ENCODE measurements at places on chromosomes 16 and 17.
A peak's percentile ranks its signal among the peaks of the same experiment; 100 is the strongest.

DNA sequence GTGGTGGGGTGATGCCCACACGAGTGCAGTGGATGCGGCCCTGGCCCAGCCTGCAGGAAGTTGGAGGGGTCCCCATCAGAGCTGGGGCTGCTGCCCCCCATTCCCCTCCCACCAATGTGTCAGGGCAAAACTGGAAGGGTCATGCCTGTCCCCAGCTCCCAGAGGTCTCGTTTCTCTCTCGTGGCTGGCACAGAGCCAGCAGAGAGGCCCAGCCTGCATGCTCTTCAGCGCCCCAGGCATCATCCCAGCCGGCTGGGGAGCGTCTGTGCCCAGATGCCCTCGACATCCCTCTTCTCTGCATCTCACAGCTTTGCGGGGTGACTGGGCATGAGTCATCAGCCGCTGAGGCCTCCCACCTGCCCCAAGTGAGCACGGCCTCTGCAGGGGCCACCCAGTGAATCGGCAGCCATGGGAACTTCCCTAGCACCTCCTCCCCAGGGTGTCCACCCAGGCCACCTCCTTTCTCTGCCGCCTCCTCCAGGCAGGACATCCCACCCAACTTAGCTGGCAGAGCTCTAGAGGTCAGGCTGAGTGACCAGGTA, 9.8 kb upstream of the CSNK1D start:
- no peak for DNase-seq
- no peaks in the 10 kb centered on the region for H3K27me3 ChIP-seq
- H3K4me3 ChIP-seq, result no peak overlapping the region
- H3K4me1 ChIP-seq, result no peaks in the 10 kb centered on the region
- no peak overlapping the region for H3K27ac ChIP-seq
- H3K36me3 ChIP-seq, result no peaks in the 10 kb centered on the region

GRCh38 chr17:3475812-3476610, at the start of gene ASPA:
TSS of gene ASPA (plus strand) at chr17:3475997. CDS start at chr17:3476160, 163 bp downstream.
- no peaks in the 10 kb centered on the region for H3K4me1 ChIP-seq
- no peaks in the 10 kb centered on the region for H3K27me3 ChIP-seq
- DNase-seq, result no peak
- no peaks in the 10 kb centered on the region for H3K36me3 ChIP-seq
- H3K27ac ChIP-seq, result no peak within 1 kb of the TSS

GRCh38 chr17:16199093-16199492, 16.2 kb downstream of the NCOR1 start:
- H3K27ac ChIP-seq, result peak overlapping the region; percentile 58
- no peak for DNase-seq
- H3K4me3 ChIP-seq, result peak overlapping the region; percentile 33
- peaks cover 3% of the 10 kb centered on the region for H3K4me1 ChIP-seq
- H3K36me3 ChIP-seq, result peaks cover 7% of the 10 kb centered on the region

DNA sequence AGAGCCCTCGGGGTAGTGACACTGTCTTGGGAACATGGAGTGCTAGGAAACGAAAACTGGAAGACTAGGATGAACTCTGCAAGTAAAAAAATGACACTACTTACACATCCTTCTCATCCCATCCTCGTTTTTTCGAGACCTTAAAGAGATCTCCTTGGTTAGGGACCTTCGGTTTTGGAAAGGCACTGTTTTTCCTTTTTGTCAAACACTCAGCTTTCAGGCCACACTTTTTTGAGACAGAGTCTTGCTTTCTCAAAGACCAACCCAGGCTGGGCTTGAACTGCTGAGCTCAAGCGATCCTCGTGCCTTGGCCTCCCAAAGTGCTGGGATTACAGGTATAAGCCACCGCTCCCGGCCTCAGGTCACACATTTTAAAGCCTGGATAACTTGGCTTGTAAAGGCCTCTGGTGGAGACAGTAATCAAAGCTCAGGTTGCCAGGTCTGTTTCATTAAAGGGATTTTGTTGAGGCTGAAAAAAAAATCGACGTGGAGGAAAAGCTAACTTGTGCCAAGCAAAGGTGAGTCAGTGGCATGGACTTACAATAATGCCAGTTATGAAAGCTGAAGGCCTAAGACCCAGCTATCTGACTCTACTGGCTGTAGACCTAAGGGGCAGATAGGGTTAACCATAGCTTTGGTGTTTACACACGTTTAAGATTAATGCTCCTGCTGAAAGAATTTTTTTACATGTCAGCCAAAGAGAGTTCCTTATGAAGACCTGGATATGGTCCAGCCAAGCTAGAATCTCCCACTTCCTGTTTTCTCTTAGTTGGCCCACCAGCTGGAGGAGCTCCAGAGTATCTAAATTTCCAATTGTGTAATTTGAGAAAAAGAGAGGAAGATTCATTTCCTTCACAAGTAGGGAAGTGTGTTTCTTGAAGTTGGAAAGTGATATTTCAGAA, 823 bp downstream of the NBR1 start:
- H3K27ac ChIP-seq, result peak overlapping the region; percentile 96
- H3K36me3 ChIP-seq, result no peaks in the 10 kb centered on the region
- no peak for DNase-seq
- no peaks in the 10 kb centered on the region for H3K27me3 ChIP-seq
- peak overlapping the region; percentile 78 for H3K4me3 ChIP-seq

- no peak overlapping the region for H3K4me3 ChIP-seq
- H3K27me3 ChIP-seq, result peaks cover 3% of the 10 kb centered on the region
- DNase-seq, result no peak
- no peak overlapping the region for H3K27ac ChIP-seq
These were observed 2.9 kb downstream of the RGS11 start for GRCh38 chr16:272633-273546.

DNA sequence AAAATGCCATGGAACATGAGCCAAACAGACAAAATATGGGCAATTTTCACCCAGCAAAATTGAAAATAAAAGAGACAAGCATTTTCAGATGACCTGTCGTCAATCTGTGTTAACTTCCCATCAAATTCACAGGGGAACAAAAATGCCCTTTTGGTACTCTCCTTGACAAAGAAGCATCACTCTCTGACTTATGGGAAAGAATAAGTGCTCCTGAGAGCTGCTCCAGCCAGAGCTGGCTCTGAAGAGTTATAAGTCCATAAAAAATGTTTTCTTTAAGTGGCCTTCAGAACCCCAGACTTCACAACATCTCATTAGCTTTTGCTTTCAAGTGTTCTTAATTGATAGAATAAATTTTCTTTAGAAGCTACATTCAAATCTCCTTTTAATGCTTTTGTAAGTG, 721.4 kb upstream of the GOT2 start:
- H3K4me3 ChIP-seq, result no peak overlapping the region
- no peaks in the 10 kb centered on the region for H3K4me1 ChIP-seq
- H3K27ac ChIP-seq, result no peak overlapping the region

- DNase-seq, result no peak
- no peak overlapping the region for H3K4me3 ChIP-seq
- H3K36me3 ChIP-seq, result no peaks in the 10 kb centered on the region
- H3K27ac ChIP-seq, result peak overlapping the region; percentile 83
- peaks cover 53% of the 10 kb centered on the region for H3K4me1 ChIP-seq
These were observed 76.9 kb downstream of the TEX14 start for GRCh38 chr17:58614859-58615459.

DNA sequence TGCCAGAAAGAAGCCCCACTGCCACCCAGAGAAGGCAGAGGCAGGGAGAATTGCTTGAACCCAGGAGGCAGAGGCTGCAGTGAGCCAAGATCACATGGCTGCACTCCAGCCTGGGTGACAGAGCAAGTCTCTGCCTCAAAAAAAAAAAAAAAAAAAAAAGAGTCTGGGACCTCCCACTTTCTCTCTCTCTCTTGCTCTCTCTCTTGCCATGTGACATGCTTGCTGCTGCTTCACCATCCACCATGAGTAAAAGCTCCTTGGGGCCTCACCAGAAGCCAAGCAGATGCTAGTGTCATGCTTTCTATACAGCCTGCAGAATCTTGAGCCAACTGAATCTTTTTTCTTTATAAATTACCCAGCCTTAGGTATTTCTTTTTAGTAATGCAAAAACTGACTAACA, 21.5 kb upstream of the SRSF1 start:
- H3K27me3 ChIP-seq, result no peaks in the 10 kb centered on the region
- no peak overlapping the region for H3K4me3 ChIP-seq
- DNase-seq, result no peak
- no peaks in the 10 kb centered on the region for H3K4me1 ChIP-seq
- no peak overlapping the region for H3K27ac ChIP-seq

- no peak overlapping the region for H3K4me3 ChIP-seq
- no peaks in the 10 kb centered on the region for H3K27me3 ChIP-seq
- no peak overlapping the region for H3K27ac ChIP-seq
- DNase-seq, result no peak
- H3K36me3 ChIP-seq, result no peaks in the 10 kb centered on the region
- no peaks in the 10 kb centered on the region for H3K4me1 ChIP-seq
These were observed 40.2 kb downstream of the ARL4D start for GRCh38 chr17:43439041-43439440.

DNA sequence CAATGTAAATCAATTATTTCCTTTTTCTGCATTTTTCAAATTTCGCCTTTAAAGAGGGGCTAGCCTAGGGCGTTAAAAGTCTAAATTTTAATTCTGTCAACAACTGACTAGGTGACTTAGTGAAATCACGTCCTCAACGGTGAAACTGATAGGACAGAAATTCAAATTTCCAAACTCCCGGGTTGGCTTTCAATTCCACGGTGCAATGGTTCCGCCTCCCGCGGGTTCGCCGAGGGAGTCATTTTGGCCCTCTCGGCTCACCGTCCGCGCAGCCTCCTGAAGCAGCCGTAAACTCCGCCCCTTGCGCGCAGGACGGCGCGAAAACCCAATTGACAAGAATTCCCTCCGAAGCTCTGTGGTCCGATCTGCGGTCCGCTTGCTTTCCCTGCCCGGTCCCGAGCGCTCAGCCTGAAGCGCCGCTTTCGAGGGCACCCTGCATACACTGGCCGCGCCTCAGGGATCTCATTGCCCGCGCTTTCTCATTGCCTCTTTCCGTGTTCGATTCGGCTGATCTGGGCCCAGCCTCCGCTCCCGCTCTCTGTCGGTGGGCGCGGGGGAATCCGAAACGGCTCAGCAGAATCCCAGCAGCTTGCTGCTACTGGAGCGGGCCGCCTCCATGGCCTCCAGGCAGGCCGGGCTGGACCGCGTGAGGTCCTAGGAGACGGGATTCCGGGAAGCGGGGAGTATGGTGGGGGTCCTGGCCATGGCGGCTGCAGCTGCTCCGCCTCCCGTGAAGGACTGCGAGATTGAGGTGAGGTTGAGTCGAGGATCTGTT, at the start of gene ATAD5:
Gene ATAD5, plus strand, starts transcription at position 304 of the 775 bp plus-strand sequence. Its CDS starts 382 bp downstream, at position 686.
- peak within 1 kb of the TSS; percentile 98 for H3K4me3 ChIP-seq
- peak; percentile 58 for DNase-seq
- H3K4me1 ChIP-seq, result peaks cover 4% of the 10 kb centered on the region

DNA sequence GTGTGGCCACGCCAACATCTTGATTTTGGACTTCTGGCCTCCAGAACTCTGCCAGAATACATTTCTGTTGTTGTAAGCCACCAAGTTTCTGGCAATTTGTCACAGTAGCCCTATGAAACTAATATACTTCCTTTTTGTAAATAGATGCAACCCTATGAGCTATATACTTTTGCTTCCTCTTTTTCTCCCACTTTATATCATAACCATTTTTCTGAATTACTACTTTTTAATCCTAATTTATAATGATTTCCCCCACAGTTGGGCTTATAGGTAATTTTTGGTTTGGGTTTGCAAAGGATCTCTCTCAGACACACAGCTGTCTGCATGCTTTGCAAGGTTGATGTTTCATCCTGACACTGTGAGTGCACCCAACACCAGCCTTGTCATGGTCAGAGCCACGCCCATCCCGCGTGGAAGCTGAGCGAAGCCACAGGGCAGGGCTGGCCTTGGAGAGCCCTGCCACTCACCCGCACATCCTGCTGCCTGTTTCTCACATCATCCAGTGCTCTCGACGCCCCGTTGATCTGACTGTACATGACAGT, 5.8 kb downstream of the TRIM25 start:
- peak; percentile 60 for DNase-seq
- no peaks in the 10 kb centered on the region for H3K27me3 ChIP-seq
- peaks cover 37% of the 10 kb centered on the region for H3K36me3 ChIP-seq
- peaks cover 24% of the 10 kb centered on the region for H3K4me1 ChIP-seq
- H3K27ac ChIP-seq, result peak overlapping the region; percentile 42

- H3K36me3 ChIP-seq, result no peaks in the 10 kb centered on the region
- no peaks in the 10 kb centered on the region for H3K4me1 ChIP-seq
- H3K27me3 ChIP-seq, result no peaks in the 10 kb centered on the region
- H3K4me3 ChIP-seq, result no peak overlapping the region
- DNase-seq, result no peak
These were observed 494.9 kb upstream of the RBFOX1 start for GRCh38 chr16:6837722-6838121.

- no peaks in the 10 kb centered on the region for H3K27me3 ChIP-seq
- peak overlapping the region; percentile 92 for H3K27ac ChIP-seq
- H3K36me3 ChIP-seq, result no peaks in the 10 kb centered on the region
These were observed 3.3 kb upstream of the TNFRSF13B start for GRCh38 chr17:16975277-16975651.

DNA sequence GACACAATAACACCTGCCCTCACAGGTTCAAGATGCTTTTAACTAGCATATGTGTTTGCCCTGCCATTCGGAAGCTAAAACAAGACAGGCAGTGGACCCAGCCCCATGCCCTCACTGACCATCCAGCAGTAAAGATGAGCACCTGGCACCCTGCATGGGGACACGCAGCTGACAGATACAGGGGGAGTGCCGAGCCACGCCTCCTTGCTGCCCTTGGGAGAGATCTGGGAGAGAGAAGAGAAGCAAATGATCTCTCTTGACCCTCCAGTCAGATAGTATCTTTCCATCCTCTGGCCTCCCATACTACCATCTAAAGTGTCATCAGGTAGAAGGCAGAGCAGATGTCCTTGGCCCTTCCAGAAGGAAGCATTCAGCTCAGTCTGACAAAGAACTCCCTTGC, 40.6 kb upstream of the MYOCD start:
- H3K27ac ChIP-seq, result no peak overlapping the region
- H3K4me1 ChIP-seq, result no peaks in the 10 kb centered on the region

- H3K4me3 ChIP-seq, result no peak overlapping the region
- H3K27ac ChIP-seq, result no peak overlapping the region
- H3K4me1 ChIP-seq, result no peaks in the 10 kb centered on the region
- no peaks in the 10 kb centered on the region for H3K36me3 ChIP-seq
- no peak for DNase-seq
These were observed 34.5 kb downstream of the KCNJ16 start for GRCh38 chr17:70109497-70109896.

GRCh38 chr16:55233464-55233863, 90.5 kb upstream of the IRX6 start:
- H3K4me3 ChIP-seq, result no peak overlapping the region
- DNase-seq, result no peak
- H3K4me1 ChIP-seq, result no peaks in the 10 kb centered on the region
- H3K27ac ChIP-seq, result no peak overlapping the region
- no peaks in the 10 kb centered on the region for H3K36me3 ChIP-seq

- no peak for DNase-seq
- H3K4me1 ChIP-seq, result no peaks in the 10 kb centered on the region
- H3K27ac ChIP-seq, result no peak overlapping the region
- H3K27me3 ChIP-seq, result no peaks in the 10 kb centered on the region
- no peaks in the 10 kb centered on the region for H3K36me3 ChIP-seq
These were observed 83.7 kb downstream of the LMF1 start for GRCh38 chr16:886802-887731.

DNA sequence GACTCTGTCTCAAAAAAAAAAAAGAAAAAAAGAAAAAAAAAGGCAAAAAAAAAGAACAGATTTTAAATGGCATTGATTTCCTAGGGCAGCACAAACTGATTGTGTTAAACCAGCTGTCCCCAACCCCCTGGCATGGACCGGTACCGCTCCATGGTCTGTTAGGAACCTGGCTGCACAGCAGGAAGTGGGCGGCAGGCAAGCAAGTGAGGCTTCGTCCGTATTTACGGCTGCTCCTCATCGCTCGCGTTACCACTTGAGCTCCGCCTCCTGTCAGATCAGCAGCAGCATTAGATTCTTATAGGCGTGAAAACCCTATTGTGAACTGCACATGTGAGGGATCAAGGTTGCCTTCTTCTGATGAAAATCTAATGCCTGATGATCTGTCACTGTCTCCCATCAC, 26.6 kb downstream of the MGAT5B start:
- no peaks in the 10 kb centered on the region for H3K4me1 ChIP-seq
- no peak for DNase-seq
- H3K27me3 ChIP-seq, result no peaks in the 10 kb centered on the region
- no peak overlapping the region for H3K4me3 ChIP-seq
